Stimulated activated memory B cell treated with anti-CD40 and anti-IgM and Interleukin-4, amounts not matched to agents 10 μg/mL and 1 μg/mL and 100 μg/mL, for 72 hours (primary cell): ENCODE measurements at places on chromosomes 1 and 21.
A peak's percentile ranks its signal among the peaks of the same experiment; 100 is the strongest.

DNA sequence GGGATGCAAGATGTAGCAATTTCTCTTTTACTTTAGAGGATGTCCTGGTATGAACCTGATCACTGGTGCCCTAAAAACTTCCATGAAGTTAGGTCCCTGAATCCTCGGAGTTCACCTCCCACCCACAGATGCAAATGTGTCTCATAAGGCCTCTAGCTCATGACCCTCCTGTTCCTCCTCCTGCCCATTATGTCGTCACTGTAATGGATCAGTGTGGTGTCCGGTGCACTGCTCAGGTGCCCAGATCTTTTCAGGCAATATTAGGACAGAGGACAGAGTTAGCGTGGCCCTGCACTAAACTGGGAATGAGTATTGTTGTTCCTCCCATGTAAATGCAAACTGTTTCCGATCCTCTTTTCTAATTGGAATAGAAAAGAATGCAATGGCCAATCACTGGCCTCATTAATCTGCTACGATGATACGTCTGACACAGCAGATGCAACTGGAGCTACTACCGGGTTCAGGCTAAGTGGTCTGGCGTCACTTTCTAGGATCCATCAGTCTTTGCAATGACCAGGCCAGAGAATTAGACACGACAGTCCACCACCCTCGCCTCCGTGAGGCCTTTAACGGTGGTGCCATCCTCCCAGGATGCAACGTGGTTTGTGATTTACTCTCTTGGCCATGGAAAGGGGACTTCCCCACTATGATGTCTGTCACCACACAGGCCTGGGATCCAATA, 3.4 kb upstream of the COL6A2 start:
- peaks cover 28% of the 10 kb centered on the region for H3K27me3 ChIP-seq
- no peak overlapping the region for H3K27ac ChIP-seq
- no peaks in the 10 kb centered on the region for H3K36me3 ChIP-seq

DNA sequence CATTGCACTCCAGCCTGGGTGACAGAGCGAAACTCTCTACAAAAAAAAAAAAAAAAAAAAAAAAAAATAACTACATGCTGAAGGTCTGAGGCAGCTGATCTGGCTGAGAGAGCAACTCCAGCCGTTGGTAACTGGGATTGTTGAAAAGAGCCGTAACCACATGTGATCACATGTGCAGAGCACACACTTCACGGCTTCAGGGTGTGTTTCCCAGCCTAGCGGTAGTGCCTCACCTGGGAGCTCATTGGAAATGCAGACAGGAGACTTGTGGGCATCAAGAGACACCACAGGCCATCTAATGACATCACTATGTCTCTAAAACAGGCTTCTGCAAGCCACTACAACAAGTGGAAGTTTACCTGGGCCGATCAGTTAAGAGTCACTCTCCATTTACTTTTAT, 11.8 kb upstream of the OTUD7B start:
- H3K36me3 ChIP-seq: no peaks in the 10 kb centered on the region
- peaks cover 8% of the 10 kb centered on the region for H3K27me3 ChIP-seq
- no peak for ATAC-seq

DNA sequence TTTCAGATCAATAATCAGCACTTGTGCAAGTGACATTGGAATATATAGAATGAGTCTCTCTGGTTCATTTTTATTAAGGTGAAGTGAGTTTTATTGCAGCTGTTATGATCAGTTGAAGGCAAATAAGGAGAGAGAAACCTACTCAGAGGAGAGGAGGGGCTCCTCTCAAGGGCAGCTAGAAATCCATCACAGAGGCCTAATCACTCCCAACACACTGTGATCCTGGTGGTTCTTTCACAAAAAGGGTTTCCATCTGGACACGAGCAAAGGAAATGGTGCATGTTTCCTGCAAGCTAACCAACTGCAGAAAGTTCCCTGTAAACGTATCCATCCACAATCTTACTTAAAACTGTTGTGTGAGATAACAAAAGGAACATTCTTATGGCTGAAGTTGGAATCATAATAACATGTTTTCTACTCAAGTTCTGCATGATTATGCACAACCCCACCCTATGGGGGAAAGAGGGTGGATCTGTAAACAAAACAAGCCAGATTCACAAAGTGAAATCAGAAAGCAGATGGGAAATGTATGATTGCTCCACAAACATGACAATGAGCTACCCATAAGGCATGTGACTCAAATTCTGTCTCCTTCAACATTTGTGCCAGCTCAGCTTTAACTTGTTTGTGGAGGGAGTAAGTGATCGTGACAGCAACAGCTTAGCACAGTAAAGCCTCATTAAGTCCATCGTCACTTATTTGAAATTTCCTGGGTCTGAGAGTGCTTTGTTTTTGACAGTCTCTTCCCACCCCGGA, 141.2 kb upstream of the ST6GALNAC5 start:
- no peaks in the 10 kb centered on the region for H3K36me3 ChIP-seq
- H3K27ac ChIP-seq: no peak overlapping the region
- H3K4me1 ChIP-seq: no peaks in the 10 kb centered on the region
- no peaks in the 10 kb centered on the region for H3K27me3 ChIP-seq

DNA sequence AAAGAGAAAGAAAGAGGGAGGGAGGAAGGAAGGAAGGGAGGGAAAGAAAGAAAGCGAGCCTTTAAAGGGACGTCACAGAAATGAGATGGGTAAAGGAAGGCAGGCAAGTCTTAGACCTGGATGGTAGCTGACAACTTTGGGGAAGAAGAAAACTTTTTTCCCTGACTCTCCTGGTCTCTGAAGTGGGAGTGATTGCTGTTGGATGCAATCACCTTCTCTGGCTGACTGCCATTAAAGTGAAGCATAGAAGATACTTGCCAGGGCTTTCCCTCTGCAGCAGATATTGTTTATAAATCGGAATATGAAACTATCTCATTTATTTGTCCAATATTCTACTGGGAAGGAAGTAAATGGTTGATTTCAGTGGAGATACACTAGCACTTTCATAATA, 27.0 kb downstream of the VCAM1 start:
- H3K4me3 ChIP-seq: no peak overlapping the region
- no peak overlapping the region for H3K27ac ChIP-seq
- no peaks in the 10 kb centered on the region for H3K36me3 ChIP-seq
- H3K27me3 ChIP-seq: peaks cover 30% of the 10 kb centered on the region
- peak; percentile 20 for ATAC-seq

- ATAC-seq: no peak
- peaks cover 57% of the 10 kb centered on the region for H3K27me3 ChIP-seq
Measured at GRCh38 chr1:245578308-245578707, 423.5 kb downstream of the KIF26B start.

DNA sequence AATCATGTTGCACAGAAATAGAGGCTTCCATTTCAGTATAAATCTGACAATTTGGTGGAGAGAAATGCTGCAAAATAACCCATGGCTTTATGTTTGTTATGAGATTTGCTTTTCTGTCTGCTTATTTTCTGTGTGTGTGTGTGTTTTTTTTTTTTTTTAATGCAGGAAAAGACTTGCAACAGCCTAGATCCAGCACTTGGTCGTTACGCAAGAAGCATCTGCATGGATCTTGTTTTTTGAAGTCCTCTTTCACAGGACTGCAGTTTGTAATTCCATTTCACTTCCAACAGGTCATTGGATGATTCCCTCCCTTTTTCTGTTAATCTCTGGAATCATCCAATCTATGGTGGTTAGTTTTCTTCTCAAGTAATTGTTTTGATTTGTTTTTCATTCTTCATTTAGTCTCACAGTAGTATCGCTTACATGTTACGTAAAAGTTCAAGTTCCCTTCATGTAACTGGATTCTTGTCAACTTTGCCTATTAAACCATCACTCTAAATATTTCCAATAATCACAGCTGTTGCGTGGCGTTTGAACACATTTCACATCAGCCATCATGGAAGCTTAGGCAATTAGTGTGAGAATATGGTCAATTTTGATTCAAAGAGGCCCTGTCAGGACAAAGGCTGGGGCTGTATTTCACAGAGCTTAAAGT, 312.9 kb downstream of the NFIA start:
- H3K36me3 ChIP-seq: no peaks in the 10 kb centered on the region
- H3K4me1 ChIP-seq: no peaks in the 10 kb centered on the region
- no peak overlapping the region for H3K27ac ChIP-seq
- H3K27me3 ChIP-seq: peaks cover 10% of the 10 kb centered on the region
- H3K4me3 ChIP-seq: no peak overlapping the region

- peaks cover 18% of the 10 kb centered on the region for H3K4me1 ChIP-seq
- H3K27ac ChIP-seq: no peak overlapping the region
- ATAC-seq: no peak
- no peak overlapping the region for H3K4me3 ChIP-seq
- H3K36me3 ChIP-seq: peaks cover 58% of the 10 kb centered on the region
- H3K27me3 ChIP-seq: no peaks in the 10 kb centered on the region
Measured at GRCh38 chr1:93638981-93639380, 42.7 kb downstream of the BCAR3 start.

DNA sequence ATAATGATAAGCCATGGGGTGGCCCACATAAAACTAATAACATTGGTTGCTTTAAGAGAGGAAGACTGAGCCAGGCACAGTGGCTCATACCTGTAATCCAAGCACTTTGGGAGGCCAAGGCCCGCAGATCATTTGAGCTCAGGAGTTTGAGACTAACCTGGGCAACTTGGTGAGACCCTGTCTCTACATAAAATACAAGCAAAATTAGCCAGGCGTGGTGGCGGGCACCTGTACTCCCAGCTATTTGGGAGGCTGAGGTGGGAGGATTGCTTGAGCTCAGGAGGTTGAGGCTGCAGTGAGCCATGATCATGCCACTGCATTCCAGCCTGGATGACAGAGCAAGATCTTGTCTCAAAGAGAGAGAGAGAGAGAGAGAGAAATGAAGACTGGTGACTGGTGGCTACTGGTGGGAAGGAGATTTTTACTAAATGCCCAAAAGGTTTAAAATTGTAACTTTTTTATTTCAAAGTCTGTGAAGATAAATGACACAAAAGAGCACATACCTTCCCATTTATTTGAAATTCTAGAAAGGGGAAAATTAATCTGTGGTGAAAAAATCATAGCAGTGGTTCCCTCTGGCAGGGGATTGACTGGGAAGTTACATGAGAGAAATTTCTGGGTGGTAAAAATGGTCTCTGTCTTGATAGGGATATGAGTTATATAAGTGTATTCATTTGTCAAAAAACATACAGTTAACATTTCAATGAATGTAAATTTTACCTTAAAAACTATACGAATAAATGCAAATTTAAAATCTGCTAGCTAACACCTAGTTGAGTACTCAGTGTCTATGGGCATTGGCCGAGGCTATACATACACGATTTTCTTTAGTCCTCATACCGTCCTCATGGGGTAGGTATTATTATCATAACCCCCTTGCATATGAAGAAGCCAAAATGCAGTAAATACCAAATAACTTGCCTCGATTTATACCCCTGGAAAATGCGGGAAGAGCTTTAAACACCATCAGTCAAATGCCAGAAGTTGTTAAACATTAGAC, 2.2 kb upstream of the NBPF1 start:
- no peak for ATAC-seq
- no peak overlapping the region for H3K27ac ChIP-seq
- no peaks in the 10 kb centered on the region for H3K4me1 ChIP-seq
- H3K36me3 ChIP-seq: no peaks in the 10 kb centered on the region

- peaks cover 68% of the 10 kb centered on the region for H3K27me3 ChIP-seq
- H3K27ac ChIP-seq: peak overlapping the region; percentile 11
- peak overlapping the region; percentile 70 for H3K4me3 ChIP-seq
- H3K4me1 ChIP-seq: peaks cover 7% of the 10 kb centered on the region
- no peaks in the 10 kb centered on the region for H3K36me3 ChIP-seq
Measured at GRCh38 chr1:10795276-10796021, 997 bp downstream of the CASZ1 start.

DNA sequence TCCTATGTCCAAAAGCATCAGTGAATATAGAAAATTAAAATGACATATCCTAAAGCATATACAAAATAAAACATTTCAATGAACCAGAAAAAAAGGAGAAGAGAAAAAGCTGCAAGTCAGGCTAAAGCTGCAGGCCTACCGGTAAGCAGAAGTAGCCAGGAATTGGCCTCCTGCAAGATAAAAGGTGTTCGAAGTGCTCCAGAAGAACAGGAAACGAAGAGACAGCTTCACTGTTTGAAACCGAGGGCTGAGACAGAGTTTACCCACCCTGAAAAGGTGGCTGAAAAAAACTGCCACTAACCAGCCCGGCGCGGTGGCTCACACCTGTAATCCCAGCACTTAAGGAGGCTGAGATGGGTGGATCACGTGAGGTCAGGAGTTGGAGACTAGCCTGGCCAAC, 37.4 kb downstream of the NSL1 start:
- peak; percentile 62 for ATAC-seq
- H3K4me3 ChIP-seq: peak overlapping the region; percentile 8
- H3K27ac ChIP-seq: peak overlapping the region; percentile 73
- H3K27me3 ChIP-seq: no peaks in the 10 kb centered on the region

- no peak overlapping the region for H3K27ac ChIP-seq
- H3K27me3 ChIP-seq: no peaks in the 10 kb centered on the region
- H3K36me3 ChIP-seq: peaks cover 34% of the 10 kb centered on the region
- ATAC-seq: no peak
- peaks cover 8% of the 10 kb centered on the region for H3K4me1 ChIP-seq
Measured at GRCh38 chr21:43971992-43972255, 40.2 kb upstream of the TRAPPC10 start.

DNA sequence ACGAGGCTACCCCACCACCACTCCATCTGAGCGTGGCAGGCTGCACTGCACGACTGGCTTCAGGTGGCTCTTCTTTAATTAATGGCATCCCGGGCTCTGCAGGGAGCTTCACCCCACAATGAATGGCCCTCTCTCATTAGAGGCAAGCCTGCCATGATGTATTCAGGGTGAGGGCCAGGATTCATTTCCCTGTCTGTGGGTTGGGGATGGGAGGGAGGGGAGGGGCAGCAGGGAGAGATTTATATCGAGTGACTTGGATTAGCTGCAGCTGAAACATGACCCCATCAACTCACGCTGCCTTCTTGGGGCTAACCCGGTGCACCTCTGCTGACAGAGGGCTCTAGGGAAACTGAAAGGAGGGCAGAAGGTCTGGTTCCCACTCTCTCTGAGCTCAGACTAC, 54.2 kb downstream of the ERI3 start:
- H3K27me3 ChIP-seq: no peaks in the 10 kb centered on the region
- H3K27ac ChIP-seq: no peak overlapping the region
- H3K36me3 ChIP-seq: peaks cover 68% of the 10 kb centered on the region
- ATAC-seq: no peak
- no peaks in the 10 kb centered on the region for H3K4me1 ChIP-seq
- no peak overlapping the region for H3K4me3 ChIP-seq

DNA sequence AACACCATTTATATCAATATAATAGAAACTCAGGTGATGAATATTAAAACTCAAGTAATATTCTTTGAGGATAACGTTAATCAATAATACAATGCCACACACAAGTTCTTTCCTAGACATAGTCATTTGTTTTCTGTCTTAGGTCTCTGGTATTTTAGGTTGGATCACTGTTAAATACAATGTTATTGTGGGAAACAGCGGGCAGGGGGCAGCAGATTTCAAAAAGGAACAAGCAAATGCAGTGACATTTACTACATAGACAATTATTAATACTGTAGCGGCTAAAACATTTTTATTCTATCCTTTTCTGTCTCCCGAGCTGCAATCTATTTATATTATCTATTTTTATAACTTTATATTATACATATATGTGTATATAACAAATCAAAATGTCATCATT, 186.4 kb upstream of the ZNHIT6 start:
- H3K27me3 ChIP-seq: peaks cover 18% of the 10 kb centered on the region
- no peaks in the 10 kb centered on the region for H3K36me3 ChIP-seq
- no peak overlapping the region for H3K4me3 ChIP-seq
- no peaks in the 10 kb centered on the region for H3K4me1 ChIP-seq
- ATAC-seq: no peak

GRCh38 chr1:48495911-48496310, 23.9 kb upstream of the SPATA6 start:
- H3K27ac ChIP-seq: no peak overlapping the region
- peaks cover 11% of the 10 kb centered on the region for H3K4me1 ChIP-seq
- peaks cover 18% of the 10 kb centered on the region for H3K27me3 ChIP-seq
- ATAC-seq: no peak
- no peak overlapping the region for H3K4me3 ChIP-seq

- H3K36me3 ChIP-seq: peaks cover 10% of the 10 kb centered on the region
- no peak overlapping the region for H3K27ac ChIP-seq
- no peak overlapping the region for H3K4me3 ChIP-seq
- no peaks in the 10 kb centered on the region for H3K27me3 ChIP-seq
- no peak for ATAC-seq
Measured at GRCh38 chr1:97365026-97365425, 555.8 kb downstream of the DPYD start.
